ENCODE measurements at places on chromosomes 2 and 18.

- peak; percentile 68 for DNase-seq
Observed at GRCh38 chr2:197255543-197255942, 55.0 kb downstream of the ANKRD44 start.

DNA sequence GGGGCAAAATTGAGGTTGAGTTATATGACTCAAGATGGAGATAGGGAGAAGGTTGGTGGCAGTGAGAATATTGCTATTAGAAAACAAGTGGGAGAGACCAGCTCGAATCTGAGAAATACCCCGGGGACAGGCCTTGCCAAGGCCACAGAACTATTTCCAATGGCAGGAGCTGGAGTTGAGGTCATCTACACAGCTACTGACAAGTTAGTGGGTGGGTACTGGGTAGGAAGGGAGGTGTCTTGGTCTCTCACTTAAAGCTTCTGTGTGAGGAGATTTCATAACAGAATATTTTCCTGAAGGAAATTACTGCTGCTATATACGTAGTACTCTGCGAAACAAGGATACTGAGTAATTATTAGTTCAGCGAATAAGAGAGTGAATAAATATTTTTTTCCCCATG is 69.4 kb upstream of the ITPRID2 start:
- no peak for DNase-seq

DNA sequence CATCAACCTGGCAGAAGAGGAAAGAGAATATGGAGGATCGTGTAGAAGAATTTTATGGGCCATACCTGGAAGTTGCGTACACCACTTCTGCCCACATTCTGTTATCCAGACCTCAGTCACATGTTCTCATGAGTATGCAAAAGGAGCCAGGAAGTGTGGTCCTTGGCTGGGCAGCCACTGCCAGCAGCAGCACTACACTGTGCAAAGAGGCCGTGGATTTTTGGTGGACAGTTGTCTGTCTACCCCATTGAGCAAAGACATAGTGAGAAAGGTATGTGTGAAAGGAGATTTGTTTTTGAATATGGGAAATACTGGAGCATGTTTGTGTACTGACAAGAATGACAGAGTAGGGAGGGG is 68.1 kb downstream of the SDC1 start:
- no peak for DNase-seq

- DNase-seq: peak; percentile 6
Observed at GRCh38 chr2:147449323-147449991, 395.4 kb upstream of the ACVR2A start.

DNA sequence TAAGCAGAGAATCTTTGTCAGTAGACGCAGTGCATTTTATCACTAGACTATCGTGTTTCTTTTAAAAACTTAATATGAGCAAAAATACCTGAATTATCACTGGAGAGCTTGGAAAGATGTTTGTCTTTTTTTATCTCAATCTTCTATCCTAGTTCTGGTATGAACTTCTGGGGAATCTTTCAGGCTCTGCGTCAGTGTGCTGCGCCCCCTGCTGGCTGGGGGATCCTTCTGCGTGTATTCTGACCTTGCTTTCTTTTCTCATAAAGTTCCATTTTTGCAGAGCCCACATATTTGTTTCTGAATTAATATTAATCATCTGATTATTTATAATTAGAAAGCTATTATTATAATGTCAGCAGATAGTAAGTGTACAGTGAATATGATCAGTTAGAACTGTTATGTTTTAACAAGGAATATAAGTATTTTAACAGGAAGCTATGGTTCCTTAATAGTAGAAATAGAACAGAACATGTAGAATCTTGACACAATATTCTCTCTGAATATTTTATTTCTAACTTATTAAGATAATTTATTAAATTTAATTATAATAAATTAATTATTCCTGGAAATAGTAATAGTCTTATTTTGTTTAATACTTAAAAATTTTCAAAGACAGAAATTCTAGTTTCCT is 945.0 kb upstream of the CRIM1 start:
- DNase-seq: no peak

- no peak for DNase-seq
Observed at GRCh38 chr2:134429886-134430285, 176.0 kb downstream of the MGAT5 start.

DNA sequence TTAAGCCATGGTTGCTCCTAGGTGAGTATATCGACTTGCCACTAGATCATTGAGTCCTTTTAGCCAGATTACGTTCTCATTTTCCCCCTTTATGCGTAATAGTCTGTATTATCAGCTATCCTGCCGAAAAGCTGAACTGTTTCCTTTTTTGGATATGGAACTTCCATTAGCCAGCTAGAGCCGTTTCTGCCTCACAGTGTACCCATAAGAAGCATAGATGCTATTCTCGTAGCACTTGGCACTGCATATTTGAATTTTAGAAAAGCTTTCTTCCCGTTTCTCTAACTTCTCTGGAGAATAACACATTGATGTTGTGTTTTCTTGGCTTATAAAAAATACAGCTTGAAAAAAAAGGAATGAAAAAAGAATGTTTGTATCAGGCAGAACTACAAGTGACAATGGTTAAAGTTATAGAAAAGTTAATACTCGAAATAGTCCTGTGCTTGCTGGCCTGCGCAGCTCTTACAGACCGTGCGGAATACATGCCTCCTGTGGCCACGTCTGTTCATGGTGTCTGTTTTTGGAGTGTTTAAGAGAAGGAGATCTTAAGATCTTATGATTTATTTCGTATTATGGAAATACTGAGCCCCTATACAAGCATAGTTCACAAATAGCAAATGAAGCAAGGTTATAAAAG is 710 bp downstream of the DUSP19 start:
- no peak for DNase-seq

- no peak for DNase-seq
Observed at GRCh38 chr2:219477179-219477578, 21.5 kb upstream of the GMPPA start.

GRCh38 chr2:30282721-30283120 is 51.4 kb downstream of the LBH start:
- DNase-seq: no peak

- DNase-seq: no peak
Observed at GRCh38 chr18:31497836-31498573, at the start of gene DSG2. Gene DSG2 (plus strand): TSS chr18:31498177. CDS start chr18:31498252, 75 bp downstream.

- DNase-seq: no peak
Observed at GRCh38 chr2:237874585-237875161, 15.2 kb downstream of the RAMP1 start.

DNA sequence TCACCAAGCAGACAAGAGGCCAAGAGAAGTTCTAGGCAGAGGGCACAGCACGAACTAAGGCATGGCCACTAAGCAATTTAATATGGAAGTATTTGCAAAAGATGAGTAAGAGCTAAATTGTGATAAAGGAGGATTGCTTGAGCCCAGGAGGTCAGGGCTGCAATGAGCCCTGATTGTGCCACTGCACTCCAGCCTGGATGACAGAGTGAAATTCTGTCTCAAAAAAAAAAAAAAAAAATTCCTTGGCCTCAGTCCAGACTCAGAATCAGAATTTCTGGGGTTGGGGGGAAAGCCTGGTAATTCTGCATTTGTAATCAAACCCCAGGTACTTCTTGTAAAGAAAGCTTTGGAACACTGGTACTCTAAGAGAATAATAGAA is 46.8 kb upstream of the RTN4 start:
- DNase-seq: no peak

DNA sequence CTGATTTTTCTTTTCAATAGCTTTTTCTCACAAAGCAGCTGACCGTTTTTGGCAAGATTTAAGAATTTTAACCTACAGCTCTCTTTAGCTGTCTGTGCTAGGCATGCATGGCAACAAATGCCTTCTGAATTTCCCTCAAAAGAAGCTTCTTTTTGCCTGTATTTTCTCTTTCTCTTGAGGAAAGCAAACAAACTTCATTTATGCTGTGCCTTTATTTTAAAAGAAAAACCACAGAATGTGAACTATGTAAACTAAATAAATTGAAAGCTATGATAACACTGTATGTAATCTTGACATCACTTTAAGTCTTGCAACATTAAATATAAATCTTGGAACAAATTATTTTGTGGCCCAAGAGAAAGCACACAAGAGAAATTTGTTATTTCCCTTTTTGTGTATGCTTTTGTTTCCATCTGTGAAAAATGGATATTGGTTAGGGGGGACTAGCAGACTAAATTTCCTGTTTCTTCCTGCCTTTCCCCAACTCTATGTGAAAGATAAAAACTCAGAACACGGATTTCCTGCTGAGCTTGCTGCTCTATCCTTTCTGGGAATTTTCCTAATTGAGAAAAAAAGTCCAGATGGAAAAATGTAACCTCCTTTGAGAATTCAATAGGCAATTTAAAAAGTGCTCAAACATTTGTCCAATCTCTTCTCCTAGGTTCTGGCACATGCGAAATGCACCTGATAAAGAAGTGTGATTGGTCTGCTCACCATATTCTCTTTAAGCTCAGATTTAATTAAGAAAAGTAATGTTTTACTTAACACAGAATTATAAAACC is 20.9 kb upstream of the TFPI start:
- DNase-seq: no peak

GRCh38 chr18:4351005-4351404 is 104.1 kb downstream of the DLGAP1 start:
- no peak for DNase-seq

GRCh38 chr2:76478266-76479035 is 767.7 kb upstream of the GCFC2 start:
- no peak for DNase-seq

DNA sequence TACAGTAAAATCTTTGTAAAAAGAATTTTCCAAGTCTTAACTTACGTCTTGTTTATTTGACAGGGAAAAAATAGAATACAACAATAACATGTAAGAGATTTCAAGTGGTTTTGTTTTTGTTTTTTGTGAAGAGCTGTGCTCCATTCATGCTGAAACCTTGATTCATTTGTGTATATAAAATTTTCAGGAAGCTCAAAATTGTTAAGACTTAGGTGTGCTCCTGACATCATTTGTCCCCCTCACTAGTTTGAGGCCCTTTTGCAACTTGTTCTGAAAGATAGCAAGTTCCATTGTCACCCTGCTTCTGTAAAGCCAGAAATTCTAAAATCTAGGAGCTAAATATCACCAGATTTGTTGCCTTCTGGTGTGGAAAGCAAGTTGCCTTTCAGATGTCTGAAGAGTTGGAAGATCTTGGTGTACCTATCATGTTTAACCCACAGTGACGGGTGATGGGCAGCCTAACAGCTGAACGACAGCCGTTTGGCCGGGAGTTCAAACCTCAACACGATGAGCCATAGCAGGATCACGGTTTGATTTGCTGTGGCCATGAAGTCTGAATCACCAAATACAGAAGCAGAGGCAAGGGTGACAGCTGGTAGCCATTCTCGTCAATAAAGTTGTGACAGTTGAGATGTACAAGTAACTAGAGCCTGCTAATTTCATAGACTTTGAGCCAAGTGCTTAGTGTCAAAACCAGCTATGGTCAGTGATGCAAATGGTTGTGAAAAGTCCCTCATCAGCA is 205.5 kb upstream of the SP5 start:
- DNase-seq: no peak

DNA sequence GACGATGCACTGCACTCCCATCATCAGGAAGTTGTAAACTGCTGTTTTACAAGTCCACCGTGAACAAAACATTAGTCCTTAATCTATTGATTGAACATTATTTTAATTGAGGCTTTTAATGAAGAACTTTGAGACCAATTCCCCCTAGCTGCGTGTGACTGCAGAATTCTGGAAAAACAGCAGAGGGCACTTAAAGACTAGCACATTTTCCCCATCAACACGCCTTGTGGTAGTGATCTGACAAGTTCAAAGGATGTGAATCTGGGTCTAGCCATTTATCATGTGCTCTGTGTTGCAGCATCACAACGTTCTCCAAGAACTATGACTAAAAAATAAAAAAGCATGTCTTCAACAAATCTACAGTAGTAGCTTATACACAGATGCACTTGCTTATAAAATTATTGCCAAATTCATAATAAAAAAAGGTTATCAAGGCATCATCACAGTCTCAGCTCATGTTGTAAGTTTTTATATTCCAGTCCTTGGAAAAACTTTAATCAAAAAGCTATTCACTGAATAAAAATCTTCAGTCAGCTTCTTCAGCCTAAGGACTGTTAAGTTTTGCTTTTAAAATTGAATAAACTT is 35.8 kb downstream of the SKOR2 start:
- DNase-seq: no peak

- DNase-seq: no peak
Observed at GRCh38 chr2:145751629-145752028, 1231.7 kb upstream of the ZEB2 start.

- DNase-seq: no peak
Observed at GRCh38 chr2:113915082-113915819, 25.4 kb downstream of the ACTR3 start.

DNA sequence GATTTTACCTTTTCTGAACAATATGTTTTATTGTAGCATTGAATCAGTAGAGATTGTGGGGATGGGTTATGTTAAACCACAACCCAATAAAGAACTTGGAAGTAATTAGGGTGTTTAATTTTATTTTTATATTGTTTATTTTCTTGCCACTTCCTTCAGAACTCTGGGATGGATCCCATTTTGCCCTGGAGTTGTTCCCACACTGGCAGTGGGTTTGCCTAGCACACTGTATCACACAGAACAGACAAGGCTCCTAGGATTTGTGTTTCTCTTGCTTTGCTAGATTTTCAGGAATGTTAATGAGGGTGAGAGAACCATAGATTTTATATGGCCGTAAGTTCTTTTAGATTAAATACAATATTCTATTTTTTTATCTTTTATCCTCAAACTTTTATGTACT is 59.0 kb downstream of the TANK start:
- DNase-seq: no peak

- no peak for DNase-seq
Observed at GRCh38 chr2:72813841-72814240, 12.0 kb downstream of the EXOC6B start.

GRCh38 chr18:79587779-79588635 is 91.6 kb upstream of the CTDP1 start:
- no peak for DNase-seq

DNA sequence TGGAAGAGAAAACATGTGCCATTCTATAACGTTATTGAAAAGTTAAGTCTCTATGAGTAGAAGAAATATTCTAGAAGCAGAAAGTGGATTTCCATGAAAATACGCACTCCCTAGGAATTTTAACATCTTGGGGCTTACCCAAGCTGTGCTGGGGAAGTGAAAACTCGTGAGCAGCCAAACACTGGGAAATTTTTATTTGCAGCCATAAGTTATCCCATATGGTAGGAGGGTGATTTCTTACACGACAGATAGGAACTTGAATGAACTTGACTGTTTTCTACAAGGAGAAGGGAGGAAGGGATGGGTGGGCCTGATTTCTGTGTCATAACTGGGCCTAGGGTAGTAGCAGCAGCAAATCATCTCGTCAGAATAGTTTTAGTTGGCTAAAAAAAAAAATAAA is 272.6 kb downstream of the ETAA1 start:
- no peak for DNase-seq

DNA sequence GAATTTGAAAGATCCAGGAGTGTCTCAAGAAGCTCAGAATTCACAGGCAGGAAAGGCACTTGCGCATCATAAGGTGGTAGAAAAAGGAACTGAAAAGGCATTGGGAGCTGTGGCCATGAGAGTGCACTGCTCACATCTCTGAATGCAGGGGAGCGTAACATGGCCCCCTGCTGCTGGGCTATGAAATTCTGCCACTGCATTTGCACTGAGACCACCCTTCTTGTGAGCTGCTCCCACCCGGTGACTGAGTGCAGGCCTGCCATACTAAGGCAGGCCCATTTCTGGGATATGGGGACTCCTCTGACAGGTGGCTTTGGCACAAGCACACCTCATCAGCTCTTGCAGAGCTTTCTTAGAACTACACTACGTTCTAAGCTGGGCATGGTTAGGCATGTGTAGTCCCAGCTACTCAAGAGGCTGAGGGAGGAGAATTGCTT is 25.3 kb upstream of the STARD7 start:
- DNase-seq: no peak

GRCh38 chr2:128187032-128187654 is 96.1 kb downstream of the UGGT1 start:
- no peak for DNase-seq
